ENCODE measurements at places on chromosomes 1 and 21. TPM values are rescaled to one million over a fixed set of nuclear protein-coding genes. Genes with fewer than 3 reads are reported as not detected.

Gene OLIG1
- total RNA-seq: not detected

Gene NEK2
- 11.3 TPM for total RNA-seq

GRCh38 chr1:15031251-15031933 is 122.2 kb upstream of the TMEM51 start:
- no peak overlapping the region for H3K4me3 ChIP-seq
- H3K27me3 ChIP-seq: no peaks in the 10 kb centered on the region
- peak; percentile 21 for DNase-seq
- H3K36me3 ChIP-seq: no peaks in the 10 kb centered on the region

DNA sequence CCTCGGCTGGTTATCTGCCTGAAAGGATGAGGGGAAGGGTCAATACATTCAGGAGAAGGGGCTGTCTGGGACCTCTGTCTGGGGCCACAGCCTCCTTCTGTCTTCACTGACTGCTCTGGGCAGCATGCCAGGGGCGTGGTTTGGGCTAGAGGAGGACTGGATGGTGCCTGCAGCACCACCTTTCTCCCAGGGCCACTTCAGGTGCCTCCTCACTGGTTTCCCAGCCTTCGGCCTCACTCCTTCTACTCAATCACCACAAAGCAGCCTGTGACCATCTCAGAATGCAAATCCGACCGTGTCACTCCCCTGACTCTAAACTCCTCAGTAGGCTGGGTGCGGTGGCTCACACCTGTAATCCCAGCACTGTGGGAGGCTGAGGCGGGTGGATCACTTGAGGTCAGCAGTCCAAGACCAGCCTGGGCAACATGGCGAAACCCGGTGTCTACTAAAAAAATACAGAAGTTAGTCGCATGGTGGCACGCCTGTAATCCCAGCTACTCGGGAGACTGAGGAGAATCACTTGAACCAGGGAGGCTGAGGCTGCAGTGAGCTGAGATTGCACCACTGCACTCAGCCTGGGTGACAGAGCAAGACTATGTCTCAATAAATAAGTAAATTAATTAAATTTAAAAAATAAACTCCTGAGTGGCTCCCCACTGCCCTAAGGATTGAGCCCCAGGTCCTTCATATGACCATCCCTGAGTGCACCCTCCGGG is 50.1 kb upstream of the ECE1 start:
- no peak overlapping the region for H3K4me3 ChIP-seq
- DNase-seq: no peak
- peaks cover 52% of the 10 kb centered on the region for H3K4me1 ChIP-seq
- H3K27ac ChIP-seq: no peak overlapping the region
- no peaks in the 10 kb centered on the region for H3K36me3 ChIP-seq

DNA sequence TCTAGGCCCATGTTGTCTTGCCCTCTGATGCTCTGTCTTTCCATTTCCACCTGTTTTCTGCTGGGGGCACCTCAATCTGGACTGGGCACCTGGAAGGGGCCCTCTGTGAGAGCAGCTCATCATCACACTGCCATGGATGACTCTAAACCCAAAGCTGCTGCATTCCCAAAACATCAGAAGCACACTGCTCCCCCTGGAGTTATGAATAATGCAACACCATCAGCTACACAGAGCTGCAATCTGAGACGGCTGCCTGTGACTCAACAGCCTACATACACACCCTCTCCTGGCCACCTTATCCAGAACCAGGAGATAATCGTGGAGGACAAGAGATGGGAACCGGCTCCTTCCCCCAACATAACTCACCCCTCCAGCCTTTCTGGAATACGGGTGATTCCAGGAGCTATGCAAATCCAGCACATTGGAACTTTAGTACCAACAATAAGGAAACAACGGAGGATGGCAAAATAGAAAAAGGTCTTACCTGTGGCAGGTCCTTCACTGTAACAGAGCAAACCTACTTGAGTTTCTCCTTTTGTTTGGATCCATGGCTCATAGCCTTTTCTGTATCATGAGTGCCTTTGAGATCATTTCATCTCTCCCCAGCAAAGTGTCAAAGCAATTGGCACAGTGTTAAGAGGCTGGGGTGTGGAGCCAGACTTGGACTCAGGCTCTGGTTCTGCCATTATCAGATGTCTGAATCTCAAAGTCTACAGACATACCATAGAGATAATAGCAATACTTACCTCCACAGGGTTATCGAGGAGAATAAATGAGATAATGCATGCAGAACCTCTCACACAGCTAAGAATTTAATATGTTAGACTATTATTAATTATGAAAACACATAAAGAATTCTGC is 29.3 kb downstream of the AK2 start:
- peaks cover 32% of the 10 kb centered on the region for H3K4me1 ChIP-seq
- H3K36me3 ChIP-seq: peaks cover 7% of the 10 kb centered on the region
- H3K27me3 ChIP-seq: no peaks in the 10 kb centered on the region
- peak; percentile 96 for DNase-seq
- H3K27ac ChIP-seq: no peak overlapping the region
- H3K4me3 ChIP-seq: no peak overlapping the region

DNA sequence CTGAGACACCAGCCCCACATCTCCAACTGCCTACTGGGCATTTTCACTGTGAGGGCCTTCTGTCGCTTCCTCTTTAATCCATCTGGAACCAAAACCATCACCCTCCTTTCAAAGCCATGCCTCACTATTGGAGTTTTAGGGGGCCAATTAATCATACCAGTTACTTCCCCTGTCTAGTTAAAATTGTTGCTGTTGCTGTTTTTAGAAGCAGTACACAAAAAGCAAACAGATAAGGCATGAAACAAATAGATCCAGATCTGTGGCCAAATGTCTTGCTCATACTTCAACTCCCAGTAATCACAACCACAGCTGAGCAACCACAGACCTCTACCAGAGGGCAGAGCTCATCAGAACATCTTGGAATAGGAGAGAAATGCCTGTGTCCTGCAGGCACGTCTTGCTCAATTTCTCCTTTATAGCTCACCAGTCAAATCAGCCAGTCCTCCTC is 133.8 kb upstream of the C1orf105 start:
- peaks cover 13% of the 10 kb centered on the region for H3K4me1 ChIP-seq
- H3K27ac ChIP-seq: peak overlapping the region; percentile 69
- H3K36me3 ChIP-seq: no peaks in the 10 kb centered on the region

DNA sequence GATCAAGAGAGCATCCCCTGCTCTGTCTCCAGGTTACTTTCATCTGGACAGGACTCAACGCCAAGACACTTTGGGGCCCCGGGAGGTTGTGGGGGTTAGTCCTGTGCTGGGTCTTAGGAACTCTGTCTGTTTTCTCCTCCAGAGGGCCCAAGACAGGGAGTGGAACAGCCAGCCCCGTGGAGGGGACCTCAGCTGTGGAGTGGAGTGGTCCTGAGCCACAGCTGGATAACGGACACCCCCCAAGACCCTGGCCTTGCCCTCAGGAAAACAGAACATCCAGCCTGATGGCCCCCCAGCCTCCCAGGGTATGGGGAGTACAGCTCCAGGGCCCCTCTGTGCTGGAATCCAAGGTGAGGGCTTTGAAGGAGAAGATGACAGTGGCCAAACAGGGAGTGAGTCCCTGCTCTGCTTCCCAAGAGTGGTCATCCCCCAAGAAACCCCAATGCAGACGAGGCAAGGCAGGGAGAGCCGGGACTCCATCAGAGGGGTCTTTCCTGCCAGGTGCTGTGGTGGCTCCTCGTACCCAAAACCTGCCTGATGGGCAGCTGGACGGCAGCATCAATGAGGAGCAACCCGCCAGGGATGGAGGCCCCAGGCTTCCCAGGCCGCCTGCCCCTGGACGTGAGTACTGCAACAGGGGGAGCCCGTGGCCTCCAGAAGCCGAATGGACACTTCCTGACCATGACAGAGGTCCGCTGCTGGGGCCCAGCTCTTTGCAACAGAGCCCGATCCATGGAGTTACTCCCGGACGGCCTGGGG is 3.5 kb downstream of the KIAA1614 start:
- H3K27ac ChIP-seq: no peak overlapping the region
- no peak overlapping the region for H3K4me3 ChIP-seq
- peaks cover 6% of the 10 kb centered on the region for H3K4me1 ChIP-seq
- no peaks in the 10 kb centered on the region for H3K27me3 ChIP-seq
- DNase-seq: no peak
- H3K36me3 ChIP-seq: no peaks in the 10 kb centered on the region

GRCh38 chr1:3763351-3764125 is 9.0 kb upstream of the SMIM1 start:
- H3K27me3 ChIP-seq: peaks cover 10% of the 10 kb centered on the region
- DNase-seq: no peak
- no peaks in the 10 kb centered on the region for H3K36me3 ChIP-seq
- no peak overlapping the region for H3K27ac ChIP-seq

- 0 out of 2 replicates have a peak, but pooled peaks cover 4% of the 10 kb centered on the region for H3K4me1 ChIP-seq
- no peaks in the 10 kb centered on the region for H3K36me3 ChIP-seq
- no peaks in the 10 kb centered on the region for H3K27me3 ChIP-seq
- H3K4me3 ChIP-seq: no peak overlapping the region
- H3K27ac ChIP-seq: no peak overlapping the region
Measured at GRCh38 chr1:161033751-161034150, 5.0 kb downstream of the TSTD1 start.

DNA sequence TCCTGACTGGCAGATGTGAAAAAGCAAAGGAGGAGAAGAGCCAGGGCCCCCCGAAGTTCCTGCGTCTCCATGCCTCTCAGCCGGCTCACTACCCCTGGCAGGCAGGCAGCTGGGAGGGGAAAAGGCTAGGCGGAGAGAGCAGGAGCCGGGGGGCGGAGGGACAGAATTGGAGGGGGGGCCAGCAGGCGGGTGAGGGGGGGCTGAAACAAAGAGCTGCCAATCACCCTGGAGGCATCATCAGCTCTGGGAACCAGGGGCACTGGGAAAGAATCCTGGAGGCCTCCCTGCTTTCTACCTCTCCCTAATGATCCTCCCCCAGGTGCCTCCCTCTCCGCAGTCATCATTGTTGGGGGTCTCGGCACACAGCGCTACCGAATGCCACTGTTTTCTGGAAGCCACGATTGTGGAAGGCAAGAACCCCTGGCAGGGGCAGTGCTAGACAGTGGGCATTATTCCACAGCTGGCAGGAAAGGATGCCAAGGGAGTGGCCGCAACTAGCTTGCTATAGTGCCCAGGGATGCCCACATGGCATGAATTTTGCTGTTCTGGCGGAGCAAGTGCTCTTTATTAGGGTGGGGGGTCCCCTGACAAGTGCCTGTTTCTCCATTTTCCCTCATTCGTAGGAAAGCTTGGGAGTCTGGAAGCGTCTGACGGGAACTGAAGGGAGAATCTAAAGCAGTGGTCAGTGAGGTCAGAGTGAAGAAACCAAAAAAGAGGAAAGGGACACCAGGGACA is at the start of gene THBS3:
Gene THBS3 (minus strand): TSS at position 92 of the 735 bp plus-strand sequence. CDS start 21 bp downstream, at position 71.
- H3K4me3 ChIP-seq: peak within 1 kb of the TSS; percentile 98
- DNase-seq: peak; percentile 60

DNA sequence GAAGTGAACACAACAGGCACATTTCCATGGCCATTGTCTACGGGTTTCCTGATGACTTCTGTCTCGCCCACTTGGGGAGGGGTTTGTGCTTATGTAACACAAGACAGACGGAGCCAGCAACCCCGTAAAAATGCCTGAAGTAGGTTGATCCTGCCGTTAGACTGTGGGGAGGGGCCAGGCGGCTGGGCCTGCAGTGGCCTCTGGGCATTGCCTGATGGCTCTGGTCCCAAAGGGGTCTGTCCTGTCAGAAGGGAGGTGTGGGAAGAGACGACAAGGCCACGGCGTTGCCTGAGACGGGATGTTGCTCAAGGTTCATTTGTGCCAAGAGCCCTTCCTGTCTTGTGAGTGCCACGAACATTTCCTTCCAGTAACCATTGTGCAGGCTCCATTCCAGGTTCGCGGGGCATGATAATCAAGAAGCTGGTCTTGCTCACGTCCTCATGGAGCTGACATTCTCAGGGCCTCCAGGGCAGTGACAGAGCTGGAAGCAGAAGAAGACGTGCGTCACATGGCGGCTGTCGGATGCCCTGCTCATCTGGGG is 44.7 kb downstream of the ABCG1 start:
- H3K4me1 ChIP-seq: no peaks in the 10 kb centered on the region
- no peak overlapping the region for H3K27ac ChIP-seq
- peaks cover 8% of the 10 kb centered on the region for H3K27me3 ChIP-seq
- no peak for DNase-seq
- H3K36me3 ChIP-seq: no peaks in the 10 kb centered on the region
- H3K4me3 ChIP-seq: no peak overlapping the region

DNA sequence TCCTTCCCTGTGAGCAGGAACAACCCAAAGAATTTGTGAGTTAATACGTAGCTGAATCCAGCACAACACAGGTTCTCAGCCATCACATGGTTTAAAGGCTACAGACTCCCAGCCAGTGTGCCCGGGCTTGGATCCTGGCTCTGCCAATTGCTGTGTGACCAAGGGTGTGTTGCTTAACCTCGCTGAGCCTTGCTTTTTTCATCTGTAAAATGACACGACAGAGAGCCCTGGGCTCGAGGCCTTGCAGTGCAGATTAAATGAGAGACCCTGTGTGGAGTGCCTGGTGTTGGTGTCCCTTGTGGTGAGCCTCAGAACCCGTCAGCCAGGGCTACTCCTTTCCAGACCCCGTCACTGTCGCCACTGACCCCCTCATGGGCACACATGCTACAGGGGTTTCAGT is 39.4 kb downstream of the CHAF1B start:
- H3K36me3 ChIP-seq: no peaks in the 10 kb centered on the region
- no peak overlapping the region for H3K4me3 ChIP-seq
- no peak overlapping the region for H3K27ac ChIP-seq
- H3K27me3 ChIP-seq: no peaks in the 10 kb centered on the region
- DNase-seq: no peak
- peaks cover 6% of the 10 kb centered on the region for H3K4me1 ChIP-seq

GRCh38 chr1:9265037-9265436 is 27.7 kb upstream of the SPSB1 start:
- 0 out of 2 replicates have a peak, but pooled peaks cover 3% of the 10 kb centered on the region for H3K4me1 ChIP-seq
- H3K27ac ChIP-seq: no peak overlapping the region
- no peaks in the 10 kb centered on the region for H3K36me3 ChIP-seq
- H3K4me3 ChIP-seq: no peak overlapping the region
- no peaks in the 10 kb centered on the region for H3K27me3 ChIP-seq
- DNase-seq: no peak

DNA sequence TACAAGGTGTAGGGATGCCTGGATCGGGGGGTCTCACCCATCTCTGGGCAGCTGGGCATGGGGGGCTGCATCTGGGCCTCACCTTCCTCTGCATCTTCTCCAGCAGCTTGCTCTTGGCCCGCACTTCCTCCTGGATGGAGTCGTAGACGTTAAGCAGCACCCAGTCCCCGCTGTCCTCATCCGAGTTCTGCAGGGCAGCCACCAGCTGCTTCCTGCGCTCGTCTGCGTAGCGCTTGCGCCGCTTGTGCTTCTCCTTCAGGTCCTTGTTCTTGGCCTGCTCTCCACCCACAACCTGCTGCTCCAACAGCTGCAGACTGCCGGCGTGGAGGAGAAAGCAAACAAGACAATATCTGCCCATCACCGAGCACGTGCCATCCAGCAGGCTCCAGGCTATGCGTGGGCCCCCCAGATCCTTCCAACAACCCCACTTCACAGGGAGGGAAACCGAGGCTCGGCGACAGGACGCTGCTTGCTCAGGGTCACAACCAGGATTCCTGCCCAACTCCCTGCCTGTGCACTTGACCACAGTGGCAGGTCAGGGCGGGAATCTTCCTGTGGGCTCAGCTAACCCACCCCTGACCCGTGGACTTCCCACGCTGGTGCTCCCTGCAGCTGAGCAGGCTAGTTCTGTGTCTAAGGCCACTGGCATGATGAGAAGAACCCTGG is 21.5 kb upstream of the DDOST start:
- no peaks in the 10 kb centered on the region for H3K27me3 ChIP-seq
- no peak for DNase-seq
- no peak overlapping the region for H3K27ac ChIP-seq
- no peaks in the 10 kb centered on the region for H3K4me1 ChIP-seq
- H3K4me3 ChIP-seq: no peak overlapping the region

GRCh38 chr1:240652549-240652948 is 40.6 kb upstream of the GREM2 start:
- peak overlapping the region; percentile 46 for H3K4me3 ChIP-seq
- peaks cover 24% of the 10 kb centered on the region for H3K4me1 ChIP-seq
- peak; percentile 86 for DNase-seq
- H3K27ac ChIP-seq: peak overlapping the region; percentile 59
- H3K27me3 ChIP-seq: no peaks in the 10 kb centered on the region
- no peaks in the 10 kb centered on the region for H3K36me3 ChIP-seq

Measured in GM23248 (cell line).